D721Med (cell line): ENCODE measurements at places on chromosomes 5 and 9.

DNA sequence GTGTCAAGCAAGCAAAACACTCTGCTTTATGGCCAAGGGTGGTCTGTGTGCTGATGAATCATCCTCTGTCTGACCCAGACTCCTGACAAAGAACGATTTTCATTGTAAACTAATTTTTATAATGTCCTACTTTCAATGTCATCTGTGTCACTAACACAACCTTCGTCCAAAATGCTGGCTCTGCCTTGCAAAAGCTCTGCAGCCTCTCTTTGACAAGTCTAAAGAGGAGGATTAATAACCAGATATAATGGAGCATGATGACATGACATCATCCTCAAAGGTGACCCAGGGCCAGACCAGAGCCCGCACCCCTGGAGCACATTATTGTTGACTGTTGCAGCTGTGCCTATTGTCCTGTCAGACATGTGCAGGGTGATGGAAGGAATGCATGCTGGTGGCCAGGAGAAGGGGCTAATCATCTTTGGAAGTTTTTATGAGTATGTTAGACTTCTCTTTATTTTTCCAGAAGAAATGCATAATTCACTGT lies 589.4 kb downstream of the NR2F1-AS1 start:
- DNase-seq = no peak

GRCh38 chr9:34403554-34404380 lies 27.1 kb upstream of the MYORG start:
- DNase-seq = peak; percentile 56

DNA sequence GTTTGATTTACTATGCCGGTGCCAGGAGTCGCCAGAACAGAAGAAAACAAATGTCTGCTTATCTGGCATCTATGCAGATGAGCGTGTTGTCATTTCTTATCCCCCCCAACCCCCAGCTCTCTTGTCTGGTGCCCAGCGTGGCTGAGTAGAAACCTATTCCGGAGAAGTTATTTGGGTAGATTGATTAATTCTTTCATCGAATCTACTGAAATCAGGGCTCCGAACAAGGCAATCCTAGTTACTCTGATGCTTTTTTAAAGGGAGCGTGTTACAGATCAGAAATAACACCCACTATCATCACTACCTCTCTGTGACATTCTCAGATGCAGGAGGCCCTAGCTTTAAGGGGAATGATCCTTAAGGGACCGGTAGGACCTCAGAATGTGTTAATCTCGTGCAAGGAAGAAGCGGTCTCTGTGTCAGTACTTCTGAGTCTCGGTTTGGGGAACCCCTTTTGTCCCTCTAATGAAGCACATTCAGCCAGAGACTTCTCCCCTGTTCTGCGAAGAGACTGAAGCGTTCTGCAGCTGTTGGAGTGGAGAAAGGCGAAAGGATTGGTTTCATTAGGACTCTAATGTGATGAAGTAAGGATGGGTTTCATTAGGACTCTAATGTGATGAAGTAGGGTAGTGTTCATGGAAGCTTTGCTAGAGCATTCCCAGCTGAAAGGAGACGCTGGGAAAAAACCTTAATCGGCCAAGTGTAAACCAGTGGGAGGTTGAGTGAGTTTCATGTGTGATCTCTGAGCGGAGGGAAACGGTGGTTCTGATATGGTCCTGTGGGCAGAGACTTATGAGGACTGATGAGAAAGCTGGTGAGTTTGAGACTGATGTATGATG lies 1.5 kb downstream of the PIP5K1B start:
- DNase-seq = no peak

- DNase-seq = no peak
These were observed 102.5 kb downstream of the SPRY4 start for GRCh38 chr5:142222225-142222865.

DNA sequence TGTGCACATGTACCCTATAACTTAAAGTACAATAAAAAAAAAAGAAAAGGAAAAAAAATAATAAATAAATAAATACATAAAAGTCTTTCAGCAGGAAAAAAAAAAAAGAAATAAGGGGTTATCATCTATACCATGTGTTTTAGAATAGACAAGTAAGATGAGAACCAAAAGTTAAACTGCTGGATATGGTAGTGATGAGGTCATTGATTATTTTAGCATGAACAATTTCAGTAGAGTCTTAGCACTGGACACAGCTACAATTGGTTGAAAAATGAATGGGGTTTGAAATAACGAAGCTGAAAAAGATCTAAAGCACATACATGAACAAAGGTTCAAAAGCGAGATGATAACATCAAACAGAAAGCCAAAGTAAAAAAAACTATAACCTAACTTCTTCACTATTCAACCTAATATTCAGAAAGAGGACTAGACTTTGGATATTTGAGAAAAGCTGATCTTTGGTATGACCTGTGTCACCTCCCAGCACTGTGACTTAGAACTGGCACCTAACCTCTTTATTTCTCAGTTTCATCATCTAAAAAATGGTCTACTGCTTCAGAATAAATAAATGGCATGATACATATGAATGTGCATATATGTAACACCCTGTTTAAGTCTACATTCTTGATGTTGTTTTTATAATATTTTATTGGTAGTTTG lies 133.3 kb downstream of the RAB3C start:
- no peak for DNase-seq

DNA sequence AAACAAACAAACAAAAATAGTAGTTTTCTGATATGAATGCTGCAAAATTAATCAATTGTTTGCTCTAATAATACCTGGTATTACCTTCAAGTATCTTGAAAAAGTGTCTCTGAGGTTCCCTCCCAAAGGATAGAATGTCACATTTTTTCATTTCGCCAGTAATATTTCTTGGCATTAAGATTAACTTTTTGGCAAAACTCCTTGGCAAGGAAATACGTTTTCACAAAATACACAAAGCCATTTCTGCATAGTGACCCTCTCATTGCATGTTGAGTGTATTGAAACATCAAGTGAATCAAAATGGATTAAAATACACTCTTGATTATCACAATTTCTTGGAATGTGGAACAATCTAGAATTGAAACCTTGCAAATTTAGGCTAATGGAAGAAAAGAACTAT lies 230.5 kb downstream of the ATPSCKMT start:
- no peak for DNase-seq

DNA sequence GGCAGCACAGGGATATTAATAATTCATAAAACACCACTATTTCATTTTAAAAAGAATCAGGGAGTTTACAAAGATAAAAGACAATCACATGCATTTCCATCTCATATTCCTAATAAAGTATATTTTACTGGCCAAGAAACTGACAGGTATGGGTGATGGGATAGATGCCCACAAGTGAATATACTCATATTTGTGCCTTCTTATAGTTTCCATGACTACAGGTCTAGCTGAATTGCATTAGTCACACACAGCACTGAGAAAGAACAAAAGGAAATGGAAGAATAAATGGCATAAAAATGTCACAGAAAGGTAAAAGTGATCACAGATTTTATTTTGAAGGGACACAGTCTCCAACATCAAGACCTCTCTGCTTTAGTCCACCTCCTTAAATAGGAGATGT lies 193.5 kb downstream of the PLK2 start:
- no peak for DNase-seq

DNA sequence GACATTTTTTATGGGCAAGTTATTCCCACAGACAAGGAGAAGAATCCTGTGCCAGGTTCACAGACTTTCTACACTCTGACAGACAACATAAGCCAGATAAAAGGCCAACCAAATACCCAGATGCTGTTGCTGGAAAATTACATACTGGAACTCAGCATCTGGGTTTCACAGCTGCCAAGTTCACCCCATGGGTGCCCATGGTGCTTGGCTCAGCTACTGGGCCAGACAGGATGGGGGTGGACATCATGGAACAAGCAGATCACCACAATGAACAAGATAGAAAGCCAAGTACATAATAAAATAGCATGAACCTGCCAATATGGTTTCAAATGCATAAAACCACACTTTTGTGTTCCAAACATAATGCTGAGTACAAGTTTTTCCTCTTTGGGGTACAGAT lies 999.8 kb downstream of the NR2F1-AS1 start:
- DNase-seq = no peak

DNA sequence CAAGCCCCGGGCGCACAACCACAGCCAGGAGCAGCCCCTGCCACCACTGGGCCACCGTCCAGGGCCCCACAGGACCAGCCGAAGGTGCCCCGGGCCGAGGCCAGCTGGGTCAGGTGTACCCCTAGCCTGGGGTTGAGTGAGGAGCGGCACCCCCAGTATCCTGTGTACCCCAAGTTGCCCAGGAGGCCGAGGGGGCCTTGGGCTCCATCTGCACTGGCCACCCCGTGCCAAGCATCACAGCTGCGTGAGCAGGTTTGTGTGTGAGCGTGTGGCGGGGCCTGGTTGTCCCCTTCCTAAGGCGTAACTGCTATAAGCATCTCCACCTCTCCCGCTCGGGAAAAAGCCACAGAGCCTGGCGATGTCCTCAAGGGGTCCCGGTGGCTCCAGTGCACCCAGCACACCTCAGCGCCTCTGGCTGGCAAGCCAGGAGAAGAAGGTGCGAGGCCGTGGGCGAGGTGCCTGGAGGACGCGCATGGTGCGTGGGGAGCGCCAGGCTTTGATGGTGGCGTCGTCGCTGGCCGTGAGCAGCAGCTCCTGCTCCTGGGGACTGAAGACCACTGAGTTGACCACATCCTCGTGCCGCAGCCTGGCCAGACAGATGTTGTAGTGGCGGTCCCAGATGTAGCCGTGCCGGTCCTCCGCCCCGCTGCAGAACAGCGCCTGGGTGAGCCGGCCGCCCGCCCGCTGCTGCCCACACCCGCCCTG lies 3.9 kb downstream of the FBXW5 start:
- DNase-seq = no peak

GRCh38 chr9:106707291-106707690 lies 155.7 kb upstream of the ZNF462 start:
- no peak for DNase-seq

GRCh38 chr9:746661-747434 lies 94.6 kb upstream of the DMRT1 start:
- no peak for DNase-seq

- no peak for DNase-seq
These were observed 110.0 kb downstream of the ROR2 start for GRCh38 chr9:91839926-91840465.

DNA sequence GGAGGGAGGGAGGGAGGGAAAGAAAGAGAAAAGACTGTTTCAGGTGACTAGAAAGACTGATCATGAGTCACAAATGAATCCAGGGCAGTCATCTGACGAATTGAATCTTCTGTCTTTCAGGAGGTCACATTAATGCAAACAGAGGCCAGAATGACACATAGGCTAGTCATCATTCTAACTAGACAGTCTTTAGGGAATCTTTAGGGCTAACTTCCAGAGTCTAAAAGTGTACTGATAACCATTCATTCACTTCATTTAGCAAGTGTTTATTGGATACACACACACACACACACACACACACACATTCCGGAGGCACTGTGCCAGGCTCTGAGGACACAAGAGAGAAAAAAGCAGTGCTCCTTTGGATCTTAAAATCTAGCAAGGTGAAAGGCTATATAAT lies 156.7 kb downstream of the EBF1 start:
- no peak for DNase-seq

DNA sequence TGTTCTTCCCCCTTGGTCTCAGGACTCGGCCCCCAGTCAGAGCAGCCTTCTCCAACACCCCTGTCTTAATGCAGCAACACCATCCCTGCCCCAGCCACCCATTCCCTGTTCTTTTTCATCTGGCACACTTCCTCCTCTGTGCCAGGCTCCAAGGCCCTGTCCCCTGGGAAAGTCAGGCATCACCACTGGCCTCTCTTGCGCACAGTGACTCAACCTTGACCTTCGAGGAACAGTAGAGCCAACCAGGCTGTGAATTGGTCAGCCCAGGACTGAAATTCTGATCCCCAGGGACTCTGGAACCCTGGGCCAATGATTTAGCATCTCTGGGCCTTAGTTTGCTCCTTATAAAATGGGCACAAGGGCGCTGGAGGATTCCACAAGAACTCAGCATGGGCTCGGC lies 10.5 kb upstream of the RALGDS start:
- no peak for DNase-seq

DNA sequence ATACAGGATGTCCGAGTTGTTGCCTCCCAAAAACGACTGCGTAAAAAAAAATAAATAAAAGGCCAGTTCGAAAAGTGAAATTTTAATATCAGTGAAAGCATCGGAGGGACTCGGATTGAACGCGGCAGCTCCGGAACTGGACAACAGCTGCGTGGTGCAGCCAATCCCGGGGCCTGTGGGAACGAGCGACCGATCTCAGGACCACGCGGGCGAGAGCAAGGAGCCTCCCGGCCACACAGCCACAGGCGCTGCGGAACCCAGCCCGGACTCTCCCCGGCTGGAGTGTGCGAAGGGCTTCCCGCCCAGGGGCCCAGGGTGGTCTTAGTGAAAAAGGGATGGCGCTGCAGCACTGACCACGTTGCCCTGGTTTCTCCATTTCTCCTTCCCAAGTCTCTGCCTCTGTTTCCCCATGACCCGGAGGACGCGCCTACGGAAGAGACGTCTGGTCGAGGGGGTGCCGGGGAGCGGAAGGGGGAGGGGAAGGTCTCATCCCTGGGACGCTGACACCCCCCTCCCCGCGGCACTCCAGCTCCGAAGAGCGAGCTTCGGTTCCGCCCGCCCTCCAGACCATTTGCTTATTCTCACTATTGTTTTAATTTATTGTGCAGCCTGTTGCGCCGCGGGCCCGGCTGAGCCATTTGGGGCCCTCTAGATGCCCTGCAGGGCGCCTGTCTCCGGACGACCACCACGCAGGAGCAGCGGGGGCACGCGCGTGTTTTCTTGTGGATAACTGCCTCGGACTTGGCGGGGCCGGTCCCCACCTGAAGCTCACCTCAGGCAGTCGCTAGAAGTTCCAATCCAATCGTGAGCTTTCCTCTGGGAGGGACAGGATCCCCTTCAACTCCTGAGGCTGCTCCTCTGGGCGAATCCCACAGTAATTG lies 303.0 kb downstream of the PARP8 start:
- no peak for DNase-seq

DNA sequence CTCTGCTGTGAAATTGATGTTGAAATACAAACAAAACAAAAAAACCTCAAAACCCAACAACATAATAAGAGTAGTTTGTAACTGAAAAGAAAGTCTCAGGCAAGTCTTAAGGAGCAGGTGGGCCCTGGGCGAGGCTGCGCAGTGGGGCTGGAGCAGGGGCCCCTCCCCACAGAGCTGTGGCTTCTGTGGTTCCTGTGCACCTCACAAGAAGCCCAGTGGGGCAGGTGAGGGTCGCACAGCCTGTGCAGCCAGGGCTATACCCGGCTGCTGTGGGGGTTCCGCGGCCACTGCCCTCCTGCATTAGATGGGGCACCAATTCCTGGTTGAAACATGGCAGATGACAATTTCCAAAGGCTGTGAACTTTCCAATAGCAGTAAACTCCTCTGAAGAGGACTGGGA lies 75.3 kb downstream of the TRIO start:
- no peak for DNase-seq

DNA sequence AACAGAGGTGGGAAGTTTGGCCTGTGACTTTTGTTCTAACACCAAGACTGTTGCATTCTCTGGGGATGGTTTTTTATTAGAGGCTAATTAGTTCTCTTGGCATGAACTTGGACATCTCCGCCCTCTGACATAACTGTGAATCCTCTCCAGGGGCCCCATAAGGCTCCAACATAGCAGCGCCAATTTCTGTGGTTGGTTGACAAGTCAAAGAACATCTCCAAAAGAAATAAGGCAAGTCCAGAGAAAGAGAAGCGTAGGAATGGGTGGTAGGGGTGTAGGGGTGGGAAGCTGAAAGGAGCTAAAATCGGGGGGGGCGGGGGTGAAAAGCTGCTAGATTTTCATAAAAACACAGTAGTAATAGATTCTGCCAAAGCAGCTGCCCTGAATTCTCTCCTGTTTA lies 81.0 kb upstream of the DAB2 start:
- DNase-seq = no peak

GRCh38 chr5:169827769-169828168 lies 152.5 kb downstream of the INSYN2B start:
- DNase-seq = no peak
